ENCODE measurements at places on chromosomes 2 and 18.

GRCh38 chr2:187520121-187520624, 34.1 kb downstream of the TFPI start:
- DNase-seq, result no peak

DNA sequence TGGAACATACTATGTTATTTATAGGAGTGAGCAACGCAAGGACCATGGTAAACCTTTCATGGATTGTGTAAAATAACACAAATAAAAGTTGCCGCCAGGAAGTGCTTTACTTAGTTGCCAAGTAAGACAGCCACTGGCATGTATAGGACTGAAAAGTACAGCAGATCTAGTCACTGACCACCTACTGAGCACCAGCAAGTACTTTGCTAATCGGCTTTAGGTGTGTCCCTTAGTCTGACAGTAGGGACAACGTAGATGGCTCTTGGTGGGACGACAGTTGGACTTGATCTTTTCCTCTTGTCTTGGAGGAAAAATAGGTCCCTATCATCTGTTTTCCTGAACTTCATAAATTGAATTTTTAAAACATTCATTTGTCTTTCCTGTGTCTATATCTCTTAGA, 13.6 kb upstream of the CXXC1 start:
- no peak for DNase-seq

GRCh38 chr2:75098856-75099255, 100.5 kb downstream of the TACR1 start:
- peak; percentile 27 for DNase-seq

DNA sequence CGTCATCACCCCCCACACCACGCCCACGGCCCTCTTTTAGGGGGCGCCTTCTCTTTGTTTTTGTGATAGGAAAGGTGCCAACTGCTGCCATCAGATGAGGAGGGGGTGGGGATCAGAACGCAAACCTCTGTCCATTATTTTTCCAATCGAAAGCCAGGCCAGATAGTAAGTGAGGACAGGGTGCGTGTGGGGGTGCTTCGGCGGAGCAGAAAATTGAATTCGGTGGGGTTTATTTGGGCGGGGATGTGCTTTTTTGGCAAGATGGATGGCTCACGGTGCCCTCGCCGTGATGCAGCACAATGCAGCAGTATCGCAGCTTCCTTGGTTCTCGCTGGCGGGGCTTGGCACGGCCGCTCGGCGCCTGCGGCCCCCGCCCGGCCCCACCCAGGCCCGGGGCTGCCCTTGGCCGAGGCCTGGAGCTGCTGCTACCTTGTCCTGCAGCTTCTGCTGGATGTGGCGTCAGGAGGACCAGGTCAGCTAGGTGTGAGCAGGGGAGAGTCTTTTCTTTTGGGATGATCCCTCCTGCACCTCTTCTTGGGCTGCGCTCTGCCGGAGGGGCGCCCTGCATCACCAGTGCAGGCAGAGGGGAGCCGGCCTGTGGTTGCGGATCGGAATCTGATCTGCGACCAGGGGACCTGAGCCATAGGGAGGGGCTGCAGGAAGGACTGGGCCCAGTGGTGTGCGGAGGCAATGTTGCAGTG, 1.3 kb downstream of the SPTBN1 start:
- DNase-seq, result peak; percentile 34

DNA sequence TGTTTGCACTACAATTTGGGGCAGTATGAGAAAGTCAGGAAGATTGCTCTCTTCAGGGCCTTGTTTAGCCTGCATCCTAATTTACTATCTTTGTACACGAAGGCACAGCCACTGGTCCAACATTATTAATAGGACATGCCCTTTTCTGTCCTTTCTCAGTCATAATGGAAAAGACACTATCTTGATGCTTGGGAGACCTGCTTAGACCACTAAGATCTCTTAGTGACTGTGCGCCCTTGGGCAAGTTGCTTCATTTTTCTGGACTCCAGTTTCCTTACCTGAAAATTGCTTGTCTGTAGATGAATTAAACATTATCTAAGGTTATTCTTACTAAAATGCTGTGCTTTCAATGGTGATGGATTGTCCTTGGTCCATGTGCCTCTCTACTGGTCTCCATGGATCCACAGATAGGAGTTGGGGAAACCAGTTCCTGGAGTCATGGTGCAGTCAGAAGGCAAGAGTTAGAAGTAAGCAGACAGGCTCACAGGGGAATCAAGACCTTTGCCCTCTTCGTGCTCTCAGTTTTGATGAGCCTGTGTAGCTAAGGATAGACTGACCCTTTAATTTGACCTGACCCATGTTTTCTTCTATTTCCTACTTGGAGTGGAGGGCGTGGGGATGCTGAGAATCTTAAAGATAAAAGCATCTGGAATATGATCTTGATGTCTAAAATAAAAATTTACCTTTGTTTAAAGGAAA, 114.0 kb downstream of the RAPGEF4 start:
- no peak for DNase-seq

GRCh38 chr2:152413228-152414030, 78.5 kb downstream of the FMNL2 start:
- no peak for DNase-seq

GRCh38 chr2:218218268-218219185, 1.5 kb downstream of the ARPC2 start:
- DNase-seq, result peak; percentile 75

DNA sequence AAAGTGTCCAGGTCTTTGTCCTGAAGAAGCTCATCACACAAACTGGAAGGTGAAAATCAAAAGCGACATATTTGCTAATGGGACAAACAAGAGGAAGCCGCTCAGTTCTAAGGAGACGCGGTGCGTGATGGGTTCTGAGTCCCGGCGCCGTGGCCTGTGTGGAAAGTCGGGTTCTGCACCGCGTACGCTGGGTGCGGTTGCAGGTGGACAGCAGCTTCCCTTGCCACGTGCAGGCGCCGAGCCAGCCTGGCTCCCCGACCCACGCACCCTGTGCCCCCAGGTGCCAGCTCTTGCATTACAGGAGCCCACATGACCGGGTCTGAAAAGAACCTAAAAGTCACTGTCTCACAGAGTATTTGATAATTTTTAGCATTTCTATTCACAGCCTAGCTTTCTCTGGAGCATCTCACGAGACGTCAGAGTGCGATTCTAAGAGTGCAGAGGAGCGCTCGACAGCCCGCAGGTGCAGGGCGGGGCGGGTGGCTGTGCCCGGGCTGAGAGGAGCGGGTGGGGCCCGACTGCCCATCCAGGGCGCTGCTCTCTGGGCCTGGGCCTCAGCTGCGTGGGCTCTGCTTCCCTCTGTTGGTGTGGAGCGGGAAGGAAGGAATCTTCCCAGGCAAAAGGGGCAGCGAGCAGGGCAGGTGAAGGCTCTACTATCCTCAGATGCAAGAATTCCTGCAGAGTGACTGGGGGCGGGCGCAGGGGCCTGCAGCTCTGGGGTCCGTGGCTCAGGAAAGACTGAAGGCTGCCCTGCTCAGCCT, 39.4 kb downstream of the MYT1L start:
- DNase-seq, result no peak

DNA sequence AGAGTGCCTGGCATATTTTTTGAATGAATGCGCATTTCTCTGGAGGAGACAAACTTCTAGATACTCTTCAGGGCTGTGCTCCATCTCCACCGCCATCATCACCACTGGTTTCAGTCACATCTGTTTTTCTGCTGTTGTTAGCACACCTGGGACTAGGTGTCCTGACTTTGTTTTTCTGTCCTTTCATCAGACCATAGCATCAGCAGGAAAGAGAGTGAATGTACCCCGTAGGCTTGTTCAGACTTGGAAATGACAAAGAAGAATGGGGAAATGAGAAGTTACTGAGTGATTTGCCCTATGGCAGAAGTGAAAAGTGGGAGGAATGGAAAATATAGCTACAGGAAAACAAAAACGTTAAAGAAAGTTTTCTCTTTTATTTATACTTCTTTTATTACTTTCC, 965.2 kb upstream of the FANCL start:
- DNase-seq, result no peak

DNA sequence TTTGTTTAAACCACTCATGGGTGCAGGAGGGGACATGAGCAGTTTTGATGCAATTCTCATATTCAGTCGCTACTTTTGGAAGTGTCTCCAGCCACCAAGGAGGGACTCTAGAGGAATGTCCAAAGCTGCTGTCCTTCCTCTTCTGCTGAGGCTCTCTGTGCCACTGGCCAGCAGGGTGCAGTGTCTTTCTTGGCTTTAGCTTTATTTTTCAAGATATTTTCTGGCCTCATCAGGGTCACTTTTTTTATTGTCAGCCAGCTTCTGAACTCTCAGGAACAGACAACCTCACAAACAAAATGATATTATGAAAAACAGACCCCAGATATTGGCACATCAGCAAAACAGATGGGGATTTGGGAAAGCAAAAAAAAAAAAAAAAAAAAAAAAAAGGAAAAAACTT, 289.3 kb upstream of the ZSWIM2 start:
- peak; percentile 3 for DNase-seq

- DNase-seq, result no peak
Observed at GRCh38 chr2:11738589-11739436, 7.6 kb upstream of the LPIN1 start.

GRCh38 chr2:100554798-100555407, 7.9 kb upstream of the PDCL3 start:
- no peak for DNase-seq

GRCh38 chr2:96729748-96730147, 10.1 kb downstream of the LMAN2L start:
- no peak for DNase-seq

GRCh38 chr2:60527762-60528161, 25.7 kb downstream of the BCL11A start:
- no peak for DNase-seq

- no peak for DNase-seq
Observed at GRCh38 chr2:233011702-233012131, 1.3 kb downstream of the NGEF start.

- DNase-seq, result no peak
Observed at GRCh38 chr18:77129150-77129551, 3.4 kb downstream of the MBP start.

GRCh38 chr2:127768775-127769479, 42.0 kb downstream of the WDR33 start:
- DNase-seq, result no peak

DNA sequence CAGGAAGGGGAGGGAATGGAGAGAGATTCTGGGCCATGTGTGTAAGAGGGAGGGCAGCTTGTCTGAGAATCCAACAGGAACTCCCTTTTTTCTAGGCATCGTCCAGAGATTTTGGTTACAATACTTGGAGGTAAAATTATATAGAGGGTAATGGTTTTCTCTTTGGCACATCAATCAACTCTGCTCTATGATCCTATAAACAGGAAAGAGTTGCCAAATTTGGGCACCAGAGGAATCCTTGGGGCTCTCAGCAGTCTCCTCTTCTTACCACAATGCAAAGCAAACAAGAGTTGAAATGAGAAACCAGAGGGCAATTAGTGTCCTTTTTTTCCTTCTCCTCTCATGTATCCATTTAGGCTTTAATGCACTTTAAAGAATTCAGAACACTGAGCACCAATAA, 243.4 kb downstream of the SLC8A1 start:
- no peak for DNase-seq

DNA sequence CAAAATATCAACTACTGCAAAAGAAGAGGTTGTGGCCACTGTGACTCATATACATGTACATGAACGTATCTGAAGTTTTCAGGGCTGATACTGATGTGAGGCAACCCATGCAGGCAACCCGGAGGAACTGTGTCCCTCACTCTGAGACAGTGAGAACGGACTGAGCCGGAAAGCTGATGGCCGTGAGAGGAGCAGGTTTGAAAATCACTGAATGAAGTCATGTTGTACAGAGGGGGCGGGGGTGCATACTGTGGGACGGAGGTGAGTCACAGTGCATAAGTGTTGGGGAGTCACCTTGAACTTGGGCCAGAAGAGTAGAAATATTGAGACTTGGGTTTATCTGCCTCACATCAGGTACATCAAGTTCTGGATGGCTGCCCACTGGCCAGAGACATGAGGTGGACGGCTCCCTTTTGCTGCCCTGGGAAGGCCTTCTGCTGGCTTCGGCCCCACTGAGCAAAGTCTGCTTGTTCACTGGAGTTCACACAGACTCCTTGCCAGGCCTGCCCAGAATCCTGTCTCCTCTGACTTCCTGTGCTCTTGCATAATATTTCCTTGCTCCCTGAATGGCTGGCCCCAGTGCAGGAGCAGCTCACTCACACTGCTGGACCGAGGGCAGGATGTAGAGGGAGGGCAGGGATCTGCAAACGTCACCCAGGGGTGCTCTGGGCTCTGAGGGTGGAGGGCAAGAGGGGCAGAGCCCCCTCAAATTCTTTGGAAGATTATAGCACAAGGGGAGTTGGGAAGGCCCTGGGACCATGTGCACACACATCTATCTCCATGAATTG, 18.1 kb downstream of the EPAS1 start:
- DNase-seq, result no peak

DNA sequence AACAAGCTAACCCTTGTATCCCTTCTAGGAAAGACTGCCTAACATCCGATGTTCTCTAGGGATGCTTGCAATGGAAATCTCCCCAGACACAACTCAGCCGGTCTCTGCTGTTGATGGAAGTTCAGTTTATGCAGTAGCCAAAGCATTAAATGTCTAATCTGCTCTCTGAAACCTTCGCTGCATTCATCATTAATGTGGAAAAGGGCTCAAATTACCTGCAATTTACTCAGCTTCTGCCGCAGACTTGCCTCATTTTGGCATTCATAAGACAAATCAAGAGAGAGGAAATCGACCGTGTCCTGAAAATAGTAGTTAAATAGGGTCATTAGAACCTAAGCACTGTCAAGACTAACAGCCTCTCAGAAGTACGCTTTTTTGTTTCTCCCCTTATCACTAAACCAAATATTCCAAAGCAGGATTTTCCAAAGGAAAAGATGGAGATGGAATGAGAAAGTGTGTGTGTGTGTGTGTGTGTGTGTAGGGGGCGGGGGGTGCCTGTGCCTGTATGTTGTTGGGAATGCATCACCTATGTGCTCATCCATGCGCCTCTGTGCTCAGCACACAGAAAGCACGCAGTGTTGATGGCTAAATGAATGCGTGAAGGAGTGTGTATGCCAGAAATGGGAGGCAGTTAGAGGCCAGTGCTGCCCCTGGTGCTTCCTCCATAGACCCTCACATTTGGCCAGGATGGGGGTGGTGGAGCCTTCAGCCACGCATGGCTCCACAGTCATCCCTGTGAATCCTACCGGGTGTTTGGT, 7.4 kb downstream of the LCT start:
- DNase-seq, result no peak

All from GM20000 (cell line).